D721Med (cell line): ENCODE measurements at places on chromosomes 13 and 19.

GRCh38 chr13:96071504-96071903 lies 18.3 kb upstream of the UGGT2 start:
- no peak for DNase-seq

GRCh38 chr13:94710881-94711560 lies 1.3 kb downstream of the SOX21 start:
- DNase-seq = no peak

DNA sequence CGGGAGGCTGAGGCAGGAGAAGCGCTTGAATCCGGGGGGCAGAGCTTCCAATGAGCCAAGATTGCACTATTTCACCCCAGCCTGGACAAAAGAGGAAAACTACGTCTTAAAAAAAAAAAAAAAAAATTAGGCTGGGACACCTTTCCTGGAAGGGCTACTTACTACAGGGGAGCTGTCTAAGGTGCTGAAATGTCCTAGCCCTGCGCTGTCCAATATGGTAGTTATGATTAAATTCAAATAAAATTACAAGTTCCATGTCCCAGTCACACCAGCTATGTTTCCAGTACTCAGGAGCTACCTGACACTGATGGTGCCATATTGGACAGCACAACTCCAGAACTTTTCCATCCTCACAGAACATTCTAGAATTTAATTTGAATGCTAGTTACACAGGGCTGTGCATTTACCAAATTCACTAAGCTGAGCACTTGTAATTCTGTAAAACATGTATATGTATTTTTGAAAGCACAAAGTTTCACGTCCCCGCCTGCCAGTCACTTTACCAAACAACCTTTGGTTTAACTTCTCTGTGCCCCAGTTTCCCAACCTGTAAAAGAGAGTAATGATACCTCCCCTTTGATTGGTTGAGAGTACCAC lies 9.2 kb upstream of the ZSCAN22 start:
- DNase-seq = no peak

DNA sequence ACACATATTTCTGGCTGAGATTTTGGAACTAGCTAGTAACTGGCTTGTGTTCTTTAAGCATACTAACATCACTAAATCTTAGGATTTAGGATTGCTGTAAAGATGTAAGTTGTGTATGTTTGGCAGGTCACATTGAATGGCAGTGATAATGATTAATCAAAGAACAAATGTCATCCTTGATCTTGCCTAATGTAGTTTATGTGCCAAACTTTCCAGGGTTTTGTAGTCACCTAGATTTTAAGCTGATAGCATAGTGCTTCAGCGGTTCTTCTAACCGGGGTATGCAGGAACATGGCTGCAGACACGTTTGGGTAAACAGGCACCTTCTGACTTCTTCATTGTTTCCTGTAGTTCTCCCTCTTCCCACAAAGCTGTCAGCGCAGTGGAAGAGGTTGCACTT lies 9.7 kb downstream of the CLN5 start:
- DNase-seq = no peak

DNA sequence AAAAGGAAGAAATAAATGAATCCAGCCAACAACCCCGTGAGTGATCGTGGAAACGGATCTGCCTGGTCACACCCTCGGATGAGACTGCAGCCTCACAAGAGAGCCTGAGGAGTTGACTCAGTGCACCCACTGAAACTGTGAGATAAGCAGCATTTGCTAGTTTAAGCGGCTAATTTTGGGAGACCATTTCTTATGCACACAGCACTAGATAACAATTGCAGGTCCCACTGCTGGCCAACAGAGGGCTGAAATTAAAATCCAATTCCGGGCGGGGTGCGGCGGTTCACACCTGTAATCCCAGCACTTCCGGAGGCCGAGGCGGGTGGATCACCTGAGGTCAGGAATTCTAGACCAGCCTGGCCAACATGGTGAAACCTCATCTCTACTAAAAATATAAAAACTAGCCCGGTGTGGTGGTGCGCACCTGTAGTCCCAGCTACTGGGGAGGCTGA lies 3.6 kb downstream of the UQCR11 start:
- DNase-seq = no peak

GRCh38 chr13:99231721-99232120 lies 26.5 kb downstream of the GPR18 start:
- no peak for DNase-seq

DNA sequence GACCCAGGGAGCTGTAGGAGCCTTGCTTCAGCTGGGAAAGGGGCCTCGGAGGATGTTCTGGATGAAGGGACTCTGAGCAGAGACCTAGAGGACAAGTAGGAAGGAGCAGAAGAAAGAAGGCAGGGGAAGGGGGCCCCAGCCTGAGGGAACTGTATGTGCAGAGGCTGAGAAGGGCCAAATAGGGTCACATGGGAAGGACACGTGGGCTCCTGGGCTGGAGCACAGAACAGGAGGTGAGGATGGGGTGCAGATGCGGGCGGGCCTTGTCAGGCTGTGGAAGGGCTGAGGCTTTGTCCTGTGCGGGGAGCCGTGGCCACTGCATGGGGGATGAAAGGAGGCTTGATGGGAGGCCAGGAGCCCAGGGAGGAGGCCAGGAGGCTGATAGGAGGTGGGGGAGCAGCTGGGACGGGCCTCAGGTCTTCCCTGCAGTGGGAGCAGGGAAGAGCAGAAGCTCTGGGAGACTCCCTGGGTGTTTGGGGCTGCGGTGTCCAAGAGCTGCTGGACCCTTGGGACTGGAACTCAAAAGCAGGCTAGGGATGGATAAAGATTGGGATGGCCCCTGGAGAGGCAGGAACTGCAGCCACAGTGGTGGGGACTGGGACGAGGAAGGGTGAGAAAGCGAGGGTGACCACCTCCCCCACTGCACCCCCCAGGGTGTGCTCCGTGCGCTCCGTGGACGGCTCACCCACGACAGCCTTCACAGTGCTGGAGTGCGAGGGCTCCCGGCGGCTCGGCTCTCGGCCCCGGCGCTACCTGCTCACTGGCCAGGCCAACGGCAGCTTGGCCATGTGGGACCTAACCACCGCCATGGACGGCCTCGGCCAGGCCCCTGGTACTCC lies 11.4 kb upstream of the LTBP4 start:
- DNase-seq = no peak

GRCh38 chr19:30174791-30175190 lies 197.4 kb upstream of the ZNF536 start:
- no peak for DNase-seq

- DNase-seq = no peak
Observed at GRCh38 chr13:66314911-66315310, 915.2 kb downstream of the PCDH9 start.

DNA sequence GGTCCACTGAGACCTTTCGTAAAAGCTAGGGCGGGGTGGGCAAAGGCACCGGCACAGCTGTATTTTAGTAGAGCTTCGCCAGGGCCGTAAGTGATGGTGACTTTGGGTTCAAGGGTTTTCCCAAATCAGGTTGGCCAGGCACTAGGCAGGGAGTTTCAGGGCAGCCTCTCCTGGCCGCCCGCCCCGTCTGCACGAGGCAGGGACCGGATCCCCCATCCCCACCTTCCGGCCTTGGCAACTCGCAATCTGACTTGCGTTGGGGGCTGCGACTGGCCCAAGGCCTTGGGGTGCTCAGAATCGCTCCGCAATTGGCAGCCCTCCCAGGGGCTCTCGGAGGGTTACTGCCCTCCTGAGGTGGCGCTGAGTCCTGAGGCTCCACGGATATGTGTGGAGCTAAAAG lies 4.1 kb upstream of the ZIC5 start:
- no peak for DNase-seq

- no peak for DNase-seq
Observed at GRCh38 chr19:49890349-49891311, 6.1 kb downstream of the IL4I1 start.

- DNase-seq = no peak
Observed at GRCh38 chr19:45179072-45179891, 698 bp downstream of the BLOC1S3 start.

GRCh38 chr19:29489172-29489951 lies 36.4 kb upstream of the VSTM2B start:
- no peak for DNase-seq

GRCh38 chr13:93517658-93518057 lies 291.1 kb downstream of the GPC6 start:
- DNase-seq = no peak

DNA sequence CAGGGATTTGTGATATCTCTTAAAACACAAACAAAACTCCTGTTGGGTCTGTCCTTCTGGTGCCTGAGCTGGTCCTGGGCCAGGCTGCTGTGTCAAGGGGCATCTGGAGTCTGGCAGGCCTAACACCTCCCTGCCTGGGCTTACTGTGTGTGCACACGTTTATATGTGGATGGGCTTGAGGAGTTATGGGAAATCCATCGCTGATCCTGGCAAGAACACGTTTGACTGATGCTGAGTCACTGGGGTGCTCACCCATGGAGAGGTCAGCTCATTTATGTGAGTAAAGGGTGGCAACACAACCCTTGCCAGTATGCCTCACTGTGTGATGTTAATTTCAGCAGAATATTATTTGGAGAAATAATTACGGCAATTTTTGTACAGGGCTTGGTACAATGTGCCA lies 44.5 kb upstream of the PCDH8 start:
- no peak for DNase-seq

- DNase-seq = no peak
Observed at GRCh38 chr13:85853161-85853894, 54.1 kb upstream of the SLITRK6 start.

DNA sequence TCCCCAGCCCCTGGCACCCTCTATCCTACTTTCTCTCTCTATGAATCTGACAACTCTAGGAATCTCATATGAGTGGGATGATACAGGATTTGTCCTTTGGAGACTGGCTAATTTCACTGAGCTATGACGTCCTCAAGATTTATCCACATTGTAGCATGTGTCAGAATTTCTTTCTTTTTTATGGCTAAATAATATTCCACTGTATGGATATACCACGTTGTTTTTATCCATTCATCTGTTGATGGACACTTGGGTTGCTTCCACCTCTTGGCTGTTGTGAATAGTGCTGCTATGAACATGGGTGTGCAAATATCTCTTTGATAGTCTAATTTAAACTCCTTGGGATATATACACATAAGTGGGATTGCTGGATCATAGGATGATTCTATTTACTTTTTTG lies 24.0 kb upstream of the INSR start:
- no peak for DNase-seq

GRCh38 chr13:83633746-83634145 lies 248.5 kb downstream of the SLITRK1 start:
- no peak for DNase-seq

DNA sequence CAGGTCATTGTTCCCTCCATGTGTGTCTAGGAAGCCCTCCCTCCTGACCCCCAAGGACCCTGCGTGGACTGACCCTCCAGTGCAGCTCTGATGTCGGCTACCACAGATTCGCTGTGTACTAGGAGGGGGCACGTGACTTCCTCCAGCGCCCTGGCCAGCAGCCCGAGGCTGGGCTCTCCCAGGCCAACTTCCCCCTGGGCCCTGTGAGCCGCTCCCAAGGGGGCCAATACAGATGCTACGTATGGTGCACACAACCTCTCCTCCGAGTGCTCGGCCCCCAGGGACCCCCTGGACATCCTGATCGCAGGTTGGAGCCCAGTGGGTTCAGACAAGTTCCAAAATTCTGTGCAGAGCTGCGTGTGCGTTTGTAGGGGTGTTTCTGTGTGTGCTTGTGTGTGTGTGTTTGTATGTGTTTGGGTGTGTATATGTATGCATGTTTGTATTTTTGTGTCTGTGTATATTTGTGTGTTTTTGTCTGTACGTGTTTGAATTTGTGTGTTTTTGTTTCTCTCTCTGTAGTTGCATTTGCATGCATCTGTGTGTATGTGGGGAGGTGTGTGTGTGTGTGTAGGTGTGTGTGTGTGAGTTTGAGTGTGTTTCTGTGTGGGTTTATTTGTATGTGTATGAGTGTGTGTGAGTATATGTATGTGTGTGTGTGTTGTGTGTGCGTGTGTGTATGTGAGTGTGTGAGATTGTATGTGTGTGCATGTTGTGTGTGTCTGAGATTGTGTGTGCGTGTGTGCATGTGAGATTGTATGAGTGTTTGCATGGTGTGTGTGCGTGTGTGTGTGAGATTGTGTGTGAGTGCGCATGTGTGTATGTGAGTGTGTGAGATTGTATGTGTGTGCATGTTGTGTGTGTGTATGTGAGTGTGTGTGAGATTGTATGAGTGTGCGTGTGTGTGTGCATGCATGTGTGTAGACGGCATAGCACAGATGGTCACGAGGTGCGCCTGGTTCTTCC lies 21.4 kb upstream of the LILRA2 start:
- no peak for DNase-seq

- no peak for DNase-seq
Observed at GRCh38 chr19:51123381-51123800, 1.3 kb upstream of the SIGLEC9 start.

DNA sequence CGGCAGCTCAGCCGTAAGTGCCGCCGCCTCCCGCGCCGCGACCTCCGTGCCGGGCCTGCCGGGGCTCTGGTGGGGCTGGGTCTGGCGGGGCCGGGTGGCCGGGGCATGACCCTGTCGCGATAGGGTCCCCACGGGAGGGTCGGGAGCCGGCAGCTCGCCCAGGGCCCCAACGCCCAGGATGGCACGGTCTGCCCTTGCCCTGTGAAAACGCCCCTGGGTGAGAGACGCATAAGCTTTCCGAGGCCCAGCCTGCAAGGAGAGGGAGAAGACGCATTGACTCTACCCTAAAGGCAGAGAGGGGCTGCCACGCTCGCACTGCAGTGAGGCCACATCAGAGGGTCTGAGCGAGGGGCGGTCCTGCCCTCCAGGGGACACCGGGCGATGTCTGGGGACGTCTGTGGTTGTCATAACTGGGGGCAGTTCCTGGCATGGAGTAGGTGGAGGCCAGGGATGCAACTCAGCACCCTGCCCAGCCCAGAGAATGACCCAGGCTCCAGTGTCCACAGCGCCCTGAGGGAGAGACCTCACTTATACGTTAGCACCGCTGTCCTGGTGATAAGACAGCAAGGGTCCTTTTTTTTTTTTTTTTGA lies 539 bp downstream of the ZNF554 start:
- peak; percentile 14 for DNase-seq

DNA sequence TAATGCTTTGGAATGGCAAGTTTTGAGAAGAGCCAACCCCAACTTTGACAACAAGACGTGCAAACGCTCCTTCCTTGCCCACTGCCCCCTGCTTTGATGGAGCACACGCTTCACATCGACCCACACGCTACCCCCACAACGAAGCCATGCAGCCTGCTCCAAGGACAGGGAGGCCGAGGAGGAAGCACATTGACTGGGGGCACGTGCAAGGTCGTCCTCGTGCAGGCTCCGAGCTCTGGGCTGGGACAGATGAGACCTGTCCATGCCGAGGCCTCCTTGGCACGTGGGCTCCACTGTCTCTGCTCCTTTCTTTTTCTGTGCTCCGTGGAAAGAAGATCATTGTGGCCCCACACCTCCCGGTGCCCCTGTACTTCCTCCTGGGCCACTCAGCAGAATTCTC lies 309.0 kb downstream of the TEX29 start:
- DNase-seq = no peak

DNA sequence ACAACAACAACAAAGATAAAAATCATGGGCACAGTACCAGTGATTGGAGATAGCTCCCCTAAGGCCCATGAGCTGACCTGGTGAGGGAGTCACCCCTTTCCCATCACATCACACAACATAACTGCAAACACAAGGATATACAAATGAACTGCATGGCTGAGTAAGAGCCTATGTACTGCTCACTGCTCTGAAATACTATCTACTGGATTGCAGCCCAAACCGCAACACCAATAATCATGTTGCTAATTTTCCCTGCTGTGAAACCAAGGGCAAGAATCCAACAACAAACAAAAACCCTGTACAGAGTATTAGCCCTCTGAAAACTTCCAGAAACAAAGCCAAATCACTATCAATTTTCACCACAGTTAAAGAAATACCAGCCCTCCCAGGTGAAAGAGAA lies 1893.2 kb downstream of the PCDH9 start:
- no peak for DNase-seq

- no peak for DNase-seq
Observed at GRCh38 chr13:30039511-30039911, 189.1 kb upstream of the UBL3 start.

- DNase-seq = no peak
Observed at GRCh38 chr13:51557875-51558612, 26.2 kb upstream of the WDFY2 start.
